ENCODE measurements at places on chromosomes 16 and 17.

- no peak for DNase-seq
Observed at GRCh38 chr16:77963185-77964044, 58.9 kb upstream of the CLEC3A start.

- DNase-seq: no peak
Observed at GRCh38 chr16:74832228-74832627, 57.6 kb upstream of the FA2H start.

- DNase-seq: no peak
Observed at GRCh38 chr17:71527311-71527710, 593.5 kb upstream of the SOX9 start.

GRCh38 chr17:32659419-32659842 lies 172.6 kb downstream of the CDK5R1 start:
- peak; percentile 65 for DNase-seq

Measured in EL (cell line).